Hypothalamus (tissue), 51 donors: ENCODE measurements at places on chromosomes 6 and 20.

DNA sequence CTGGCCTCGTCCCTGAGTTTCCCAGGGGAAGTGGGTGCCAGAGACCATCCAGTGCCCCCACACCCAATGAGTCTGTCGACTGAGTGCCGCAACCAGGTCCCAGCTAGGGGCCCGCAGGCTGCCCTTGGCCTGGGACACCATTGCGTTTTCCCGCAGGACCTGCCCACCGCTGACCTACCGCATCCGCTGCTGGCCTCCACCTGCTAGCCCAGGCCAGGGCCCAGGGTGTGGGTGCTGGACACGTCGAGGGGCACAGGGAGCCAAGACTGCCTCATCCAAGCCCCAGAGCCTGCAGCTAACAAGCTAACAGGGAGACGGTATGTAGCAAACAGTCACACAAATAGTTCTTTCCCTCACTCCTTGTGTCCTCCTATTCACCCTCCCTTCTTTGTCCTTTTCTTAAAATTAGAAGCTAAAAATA, 97.7 kb downstream of the TMEM242 start:
- no peak for DNase-seq

DNA sequence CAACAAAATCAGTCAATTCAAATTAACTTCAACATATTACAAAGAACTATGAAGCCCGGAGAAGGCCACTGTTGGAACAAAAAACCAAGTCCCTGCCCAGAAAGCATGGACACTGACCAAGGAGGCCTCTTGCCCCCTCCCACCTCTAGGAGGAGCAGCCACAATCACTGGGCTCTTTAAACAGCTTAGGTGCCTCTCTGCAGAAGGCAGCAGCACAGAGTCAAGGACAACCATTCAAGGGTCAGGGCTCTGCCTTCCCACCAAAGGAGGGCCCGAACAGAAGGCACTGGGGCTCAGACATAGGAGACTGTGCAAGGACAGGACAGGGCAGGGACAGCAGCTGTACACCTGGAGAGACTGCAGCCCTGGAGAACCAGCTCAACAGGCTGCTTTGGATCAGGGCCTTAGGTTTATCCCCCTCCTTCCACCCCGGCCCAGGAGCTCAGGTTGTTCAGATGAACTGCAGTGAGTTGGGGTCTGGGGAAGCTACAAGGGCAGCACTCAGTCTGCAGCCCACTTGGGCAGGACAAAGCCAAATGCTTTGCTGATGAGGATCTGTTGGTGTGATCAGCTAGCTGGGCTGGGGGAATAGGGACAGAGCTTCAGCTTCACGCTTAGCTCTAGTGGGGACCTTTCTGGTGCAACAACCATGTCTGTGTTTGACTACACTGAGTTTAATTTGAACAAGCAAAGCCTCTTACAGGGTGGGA, 17.8 kb downstream of the TOMM34 start:
- DNase-seq: no peak

GRCh38 chr6:122790028-122790422, 967 bp downstream of the SMPDL3A start:
- DNase-seq: no peak

- no peak for DNase-seq
These were observed 149.7 kb upstream of the SGK1 start for GRCh38 chr6:134467620-134468019.

- DNase-seq: no peak
These were observed 137.0 kb upstream of the TNFAIP3 start for GRCh38 chr6:137729866-137730629.

GRCh38 chr6:82006027-82006738, 241.4 kb downstream of the IBTK start:
- no peak for DNase-seq

- DNase-seq: no peak
These were observed 2.1 kb upstream of the MUC22 start for GRCh38 chr6:31008165-31008564.

DNA sequence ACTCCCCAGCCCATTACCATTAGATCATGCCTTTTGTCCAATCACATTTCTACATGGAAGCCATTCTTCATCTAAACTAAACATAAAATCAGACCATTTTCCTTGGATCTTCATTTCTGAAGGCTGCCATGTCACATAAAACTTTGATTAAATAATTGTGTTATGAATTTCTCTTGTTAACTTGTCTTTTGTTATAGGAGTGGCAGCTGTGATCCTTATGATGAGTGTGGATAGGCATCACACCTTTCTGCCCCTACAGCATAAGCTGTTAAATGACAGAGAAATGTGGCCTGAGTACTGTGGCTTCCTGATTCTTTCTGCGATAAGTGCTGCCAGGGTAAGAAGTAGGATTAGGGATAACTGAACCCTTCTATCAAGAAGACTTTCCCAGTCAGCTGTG, 247.1 kb upstream of the MOCS1 start:
- DNase-seq: no peak

GRCh38 chr6:109059571-109060021, 35.0 kb downstream of the SESN1 start:
- DNase-seq: no peak

DNA sequence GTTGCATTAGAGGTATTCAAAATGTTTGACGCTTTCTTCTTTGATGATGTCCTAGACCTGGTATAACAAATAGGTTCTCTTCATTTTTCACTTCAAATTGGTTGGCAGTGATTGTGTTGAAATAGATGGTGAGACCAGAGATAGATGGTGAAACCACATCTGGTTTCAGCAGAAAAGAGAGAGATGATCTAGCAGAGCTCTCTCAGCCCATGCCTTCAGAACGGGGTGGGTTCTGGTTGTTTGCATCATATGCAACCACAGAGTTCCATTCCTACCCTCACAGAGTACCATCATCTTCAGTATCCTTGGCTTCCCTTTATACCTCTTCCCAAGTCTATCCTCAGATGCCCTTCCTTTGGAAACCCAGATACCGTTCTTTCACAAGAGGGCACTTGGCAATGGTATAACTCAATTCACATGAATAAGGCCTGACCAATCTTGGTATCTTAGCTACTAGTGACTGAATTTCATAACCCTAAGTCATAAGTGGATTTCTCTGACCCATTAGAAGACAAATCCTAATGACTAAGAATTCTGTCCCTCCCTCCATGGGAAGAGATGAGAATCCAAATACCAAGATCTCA, 93.7 kb downstream of the UBE3D start:
- DNase-seq: no peak

DNA sequence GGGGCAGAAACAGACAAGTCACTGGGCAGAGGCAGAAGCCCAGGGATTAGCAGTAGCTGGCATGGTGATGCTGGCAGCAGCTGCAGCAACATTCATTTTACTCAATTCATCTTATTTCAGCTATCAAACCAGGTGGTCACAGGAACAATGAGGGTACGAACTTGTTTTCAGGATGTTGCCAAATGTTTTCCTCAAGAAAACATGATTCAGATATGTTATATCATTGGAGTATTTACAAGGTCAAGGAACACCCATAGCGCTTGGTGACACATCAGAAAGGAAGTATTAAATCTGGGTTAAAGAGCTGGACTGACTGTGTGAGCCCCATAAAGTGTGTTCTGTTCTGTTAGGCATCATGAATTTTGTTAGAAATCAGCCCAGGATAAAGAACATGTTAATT, 456.9 kb upstream of the ID4 start:
- DNase-seq: no peak

DNA sequence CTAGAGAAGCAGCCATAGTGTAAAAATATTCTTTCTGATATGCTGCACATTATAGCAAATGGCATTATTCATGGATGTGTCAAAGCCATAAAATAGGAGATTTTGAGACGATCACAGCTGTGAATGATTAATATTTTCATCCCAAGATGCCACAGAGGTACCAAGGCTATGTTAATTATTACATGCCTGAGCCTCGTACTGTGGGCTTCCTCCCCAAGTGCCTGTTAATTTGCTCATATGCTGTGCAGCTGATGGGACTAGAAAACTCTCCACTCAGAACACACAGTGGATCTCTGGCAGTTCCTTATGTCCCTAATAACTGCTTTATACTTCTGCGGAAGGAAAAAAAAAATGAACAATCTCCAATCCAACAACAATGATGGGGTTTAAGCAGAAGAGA, 184.9 kb upstream of the TSHZ2 start:
- no peak for DNase-seq

- DNase-seq: no peak
These were observed 29.8 kb upstream of the CCN2 start for GRCh38 chr6:131980791-131981623.

DNA sequence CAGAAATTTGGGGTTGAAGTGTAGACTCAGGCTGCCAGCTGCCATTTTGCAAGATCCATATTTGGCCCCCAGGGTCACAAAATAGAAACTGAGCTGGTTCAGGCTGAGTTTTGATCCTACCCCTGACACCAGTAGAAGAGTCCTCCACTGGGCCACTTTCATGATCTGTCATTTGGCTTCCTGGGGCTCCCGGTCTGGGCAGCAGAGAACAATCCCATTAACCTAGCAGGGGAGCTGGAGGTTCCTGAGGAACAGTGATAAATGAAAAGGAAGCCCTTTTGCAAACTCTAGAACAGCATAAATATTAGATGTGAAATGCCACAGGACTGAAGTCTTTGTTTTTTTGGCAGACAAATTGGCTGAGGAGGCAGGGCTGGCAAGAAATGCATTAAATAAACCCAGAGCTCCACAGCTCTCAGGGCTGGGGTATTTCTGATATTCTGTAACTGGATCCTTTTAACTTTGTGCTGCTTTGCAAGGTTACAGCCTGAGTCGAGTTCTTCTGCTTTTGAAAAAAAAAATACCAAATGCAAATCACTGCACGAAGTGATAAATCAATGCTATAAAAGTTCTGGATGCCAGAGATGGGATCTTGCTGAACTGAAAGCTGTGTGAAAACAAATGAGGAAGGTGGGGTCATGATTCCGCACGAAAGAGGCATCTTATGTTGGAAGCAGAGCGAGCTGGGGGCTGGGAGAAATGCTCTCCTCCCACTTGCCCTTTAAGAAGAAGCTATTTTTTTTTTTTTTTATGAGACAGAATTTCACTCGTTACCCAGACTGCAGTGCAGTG, 64.4 kb downstream of the SULF2 start:
- no peak for DNase-seq

DNA sequence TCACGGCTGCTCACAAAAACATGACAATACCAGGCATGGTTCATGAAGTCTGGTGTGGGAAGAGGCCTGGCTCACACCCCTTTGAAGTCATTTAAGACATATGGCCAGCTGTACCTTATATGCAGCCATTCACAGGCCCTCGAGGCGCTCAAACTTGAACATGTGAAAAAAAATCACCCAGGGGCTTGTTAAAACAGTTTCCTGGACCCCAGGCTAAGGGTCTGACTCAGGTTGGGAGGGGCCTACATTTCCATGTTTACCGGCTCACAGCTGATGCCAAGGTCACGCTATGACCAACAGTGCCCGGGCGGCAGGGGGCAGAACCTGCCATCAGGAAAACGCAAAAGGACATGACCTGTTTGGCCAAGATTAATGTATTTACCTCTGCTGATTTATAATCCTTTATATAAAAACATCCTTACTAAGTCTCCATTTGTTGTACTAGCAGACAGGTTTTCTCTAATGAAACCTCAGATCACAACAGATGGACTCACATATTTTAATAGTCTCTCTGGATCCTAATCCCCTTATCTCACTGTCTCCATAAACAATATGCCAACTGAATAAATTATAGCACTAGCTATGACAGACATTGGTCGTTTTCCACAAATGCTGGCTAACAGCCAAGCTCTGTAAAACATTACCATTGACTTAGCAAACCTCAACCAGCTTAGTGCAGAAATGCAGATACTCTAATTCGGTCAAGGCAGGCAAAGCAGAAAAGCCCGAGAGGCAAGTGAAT, 19.9 kb downstream of the EZR start:
- no peak for DNase-seq

DNA sequence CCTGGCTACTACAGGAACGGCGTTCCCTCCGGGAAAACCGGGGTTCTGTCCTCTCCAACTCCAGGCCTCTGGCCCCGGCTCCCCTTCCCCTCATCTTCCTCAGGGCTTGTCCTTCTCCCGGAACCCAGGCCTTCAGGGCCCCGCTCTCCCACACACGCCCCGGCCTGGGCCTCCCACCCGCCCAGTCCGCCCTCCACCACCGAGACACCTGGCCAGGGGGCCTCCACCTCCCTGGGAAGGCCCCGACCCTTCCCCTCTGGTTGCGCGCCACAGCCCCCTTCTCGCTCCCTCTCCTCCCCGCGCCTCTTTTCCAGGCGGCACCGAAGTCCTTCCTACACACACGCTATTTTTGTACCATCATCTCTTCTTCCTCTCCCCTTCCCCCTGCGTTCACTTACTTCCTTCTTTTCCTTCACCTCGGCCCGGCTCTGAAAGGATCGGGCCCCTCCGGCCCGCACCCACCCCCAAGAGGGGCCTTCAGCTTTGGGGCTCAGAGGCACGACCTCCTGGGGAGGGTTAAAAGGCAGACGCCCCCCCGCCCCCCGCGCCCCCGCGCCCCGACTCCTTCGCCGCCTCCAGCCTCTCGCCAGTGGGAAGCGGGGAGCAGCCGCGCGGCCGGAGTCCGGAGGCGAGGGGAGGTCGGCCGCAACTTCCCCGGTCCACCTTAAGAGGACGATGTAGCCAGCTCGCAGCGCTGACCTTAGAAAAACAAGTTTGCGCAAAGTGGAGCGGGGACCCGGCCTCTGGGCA, 1.3 kb upstream of the SIRPA start:
- no peak for DNase-seq

DNA sequence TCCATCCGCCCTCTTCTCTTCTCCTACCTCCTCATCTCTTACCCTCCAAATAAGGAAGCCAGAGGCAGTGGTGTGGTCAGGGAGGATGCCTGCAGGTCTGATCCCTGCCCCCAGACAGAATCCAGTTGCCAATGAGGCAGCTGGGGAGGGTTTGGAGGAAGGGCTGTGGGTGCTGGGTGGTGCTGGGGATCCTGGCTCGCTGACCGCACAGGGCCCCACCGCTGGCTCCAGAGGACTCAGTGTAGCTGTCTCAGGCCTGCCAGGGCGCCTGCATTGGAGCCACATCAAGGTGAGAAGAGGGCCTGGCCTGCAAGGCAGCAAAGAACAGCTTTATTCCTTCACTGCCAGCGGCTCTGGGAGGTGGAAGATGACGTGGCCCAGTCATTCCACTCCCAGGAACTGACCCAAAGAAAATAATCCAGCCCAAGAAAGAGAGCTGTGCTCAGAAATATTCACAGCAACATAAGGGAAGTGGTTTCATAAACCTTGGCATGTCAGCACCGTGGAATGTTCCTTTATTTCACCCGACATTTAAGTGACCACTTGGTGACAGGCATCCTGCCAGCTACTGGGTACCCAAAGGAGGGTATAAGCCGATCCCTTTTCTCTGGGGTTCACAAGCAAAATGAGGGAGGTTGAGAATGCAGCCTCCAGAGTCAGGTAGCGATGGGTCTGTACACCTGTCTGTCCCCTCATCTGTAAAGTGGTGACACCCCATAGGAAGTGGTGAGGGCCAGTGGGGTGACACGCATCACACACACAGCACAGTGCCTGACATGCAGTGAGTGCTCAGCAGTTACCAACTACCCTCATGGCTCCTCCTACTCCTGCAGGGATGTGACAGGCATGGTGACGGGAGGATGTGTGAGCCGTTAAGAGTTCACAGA, 125.1 kb downstream of the SNX5 start:
- no peak for DNase-seq

- DNase-seq: no peak
These were observed 112.0 kb upstream of the MLIP start for GRCh38 chr6:53999088-53999755.

GRCh38 chr20:33450867-33451266, 7.3 kb upstream of the SNTA1 start:
- no peak for DNase-seq

GRCh38 chr6:136409597-136409996, 120.0 kb upstream of the BCLAF1 start:
- DNase-seq: no peak
